Airway epithelial cell (primary cell): ENCODE measurements at places on chromosomes 4 and X. TPM values are rescaled to one million over a fixed set of nuclear protein-coding genes. Genes with fewer than 3 reads are reported as not detected.

Gene FANCB
- 2.1 and 2.3 TPM in 2 replicates for total RNA-seq

Gene MAGEA2
- not detected in 2 replicates for total RNA-seq

Gene CT55
- not detected in 2 replicates for total RNA-seq

Gene MUC7
- not detected in 2 replicates for total RNA-seq

Gene P2RY4
- total RNA-seq: 0.21 TPM in 1 of 2 replicates, not detected in the other
